ENCODE measurements at places on chromosomes 2 and 18. TPM values are rescaled to one million over a fixed set of nuclear protein-coding genes. Genes with fewer than 3 reads are reported as not detected.
A peak's percentile ranks its signal among the peaks of the same experiment; 100 is the strongest.

DNA sequence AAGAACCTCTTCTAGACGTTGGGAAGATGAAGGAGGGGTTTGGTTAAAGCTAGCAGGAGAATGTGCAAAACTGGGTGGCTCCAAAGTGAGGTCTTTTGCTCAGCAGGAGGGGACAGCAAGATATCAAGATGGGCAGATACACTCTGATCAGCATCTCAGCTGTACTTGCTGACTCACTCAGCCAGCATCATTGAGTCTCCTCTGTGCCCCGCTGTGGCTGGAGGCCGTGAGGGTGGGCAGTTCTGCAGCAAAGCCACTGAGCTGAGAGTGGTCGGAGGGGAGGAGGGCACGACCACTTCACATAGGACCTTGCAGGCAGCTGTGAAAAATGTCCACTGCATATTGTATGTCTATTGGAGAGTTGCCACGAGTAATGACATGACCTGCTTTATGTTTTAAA lies 152.0 kb downstream of the CAPN13 start:
- no peaks in the 10 kb centered on the region for H3K36me3 ChIP-seq
- no peak overlapping the region for H3K27ac ChIP-seq
- no peak overlapping the region for H3K4me3 ChIP-seq
- peaks cover 2% of the 10 kb centered on the region for H3K4me1 ChIP-seq
- H3K27me3 ChIP-seq = peaks cover 4% of the 10 kb centered on the region

GRCh38 chr2:16742026-16742425 lies 76.4 kb upstream of the CYRIA start:
- H3K27me3 ChIP-seq = peaks cover 14% of the 10 kb centered on the region
- H3K4me1 ChIP-seq = peaks cover 5% of the 10 kb centered on the region
- no peaks in the 10 kb centered on the region for H3K36me3 ChIP-seq
- H3K27ac ChIP-seq = no peak overlapping the region
- DNase-seq = no peak

DNA sequence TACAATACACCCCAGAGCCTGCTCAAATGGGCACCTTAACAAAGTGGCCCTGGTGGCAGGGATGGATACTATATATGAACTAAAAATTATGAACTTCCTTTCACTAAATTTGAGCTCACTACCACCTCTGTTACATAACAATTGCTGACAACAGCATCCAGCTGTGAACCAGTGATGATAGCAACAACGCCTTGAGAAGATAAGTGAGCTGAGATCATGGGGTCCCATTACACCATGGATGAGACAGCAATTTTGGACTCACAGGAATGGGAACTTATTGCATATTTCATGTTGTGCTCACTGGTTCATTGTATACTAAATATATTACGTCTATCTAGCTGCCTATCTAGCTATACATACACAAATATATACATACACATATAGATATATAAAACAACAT lies 16.9 kb upstream of the ALMS1 start:
- no peak overlapping the region for H3K4me3 ChIP-seq
- no peaks in the 10 kb centered on the region for H3K36me3 ChIP-seq
- no peak overlapping the region for H3K27ac ChIP-seq
- no peaks in the 10 kb centered on the region for H3K4me1 ChIP-seq

DNA sequence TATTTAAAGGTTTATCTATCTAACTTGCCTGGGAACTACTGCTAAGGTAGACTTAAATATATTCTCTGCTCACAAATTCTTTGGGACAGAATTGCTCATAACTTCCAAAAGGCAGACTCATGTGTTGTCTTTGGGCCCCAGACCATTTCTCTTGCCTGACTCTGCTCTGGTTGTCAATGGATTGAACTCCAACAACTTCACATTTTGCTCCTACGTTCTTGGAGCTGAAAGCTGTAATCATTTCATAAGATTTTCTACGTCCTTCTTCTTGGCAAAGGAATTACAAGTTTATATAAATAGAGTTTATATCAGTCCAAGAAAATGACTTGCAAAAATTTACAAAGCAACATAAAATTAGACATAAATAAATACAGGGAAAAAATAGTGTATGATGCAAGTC lies 32.9 kb upstream of the PPM1B start:
- peak; percentile 58 for DNase-seq
- no peaks in the 10 kb centered on the region for H3K36me3 ChIP-seq
- H3K4me3 ChIP-seq = no peak overlapping the region
- H3K4me1 ChIP-seq = peaks cover 3% of the 10 kb centered on the region

- H3K4me1 ChIP-seq = no peaks in the 10 kb centered on the region
- H3K27ac ChIP-seq = no peak overlapping the region
- DNase-seq = no peak
- H3K4me3 ChIP-seq = no peak overlapping the region
Measured at GRCh38 chr2:216927163-216927562, 67.3 kb upstream of the TNP1 start.

GRCh38 chr18:69996951-69997798 lies 49.5 kb upstream of the CD226 start:
- no peaks in the 10 kb centered on the region for H3K36me3 ChIP-seq
- H3K27me3 ChIP-seq = no peaks in the 10 kb centered on the region
- H3K4me1 ChIP-seq = no peaks in the 10 kb centered on the region
- H3K4me3 ChIP-seq = no peak overlapping the region
- no peak for DNase-seq
- H3K27ac ChIP-seq = no peak overlapping the region

- no peaks in the 10 kb centered on the region for H3K36me3 ChIP-seq
- no peak for DNase-seq
- no peak overlapping the region for H3K4me3 ChIP-seq
Measured at GRCh38 chr2:185802926-185803325, 64.3 kb downstream of the FSIP2 start.

GRCh38 chr2:136254681-136255080 lies 136.7 kb upstream of the CXCR4 start:
- no peak overlapping the region for H3K27ac ChIP-seq
- H3K4me1 ChIP-seq = peaks cover 5% of the 10 kb centered on the region
- no peaks in the 10 kb centered on the region for H3K36me3 ChIP-seq
- no peaks in the 10 kb centered on the region for H3K27me3 ChIP-seq

- no peak overlapping the region for H3K4me3 ChIP-seq
- DNase-seq = no peak
- H3K27ac ChIP-seq = no peak overlapping the region
- H3K36me3 ChIP-seq = peaks cover 5% of the 10 kb centered on the region
- no peaks in the 10 kb centered on the region for H3K4me1 ChIP-seq
Measured at GRCh38 chr18:76374330-76375281, 120.4 kb downstream of the ZNF516 start.

- peaks cover 6% of the 10 kb centered on the region for H3K4me1 ChIP-seq
- no peaks in the 10 kb centered on the region for H3K36me3 ChIP-seq
- no peak overlapping the region for H3K27ac ChIP-seq
- no peak overlapping the region for H3K4me3 ChIP-seq
- H3K27me3 ChIP-seq = no peaks in the 10 kb centered on the region
Measured at GRCh38 chr2:200350850-200351285, 44.4 kb downstream of the SPATS2L start.

- no peak overlapping the region for H3K4me3 ChIP-seq
- DNase-seq = no peak
- no peaks in the 10 kb centered on the region for H3K36me3 ChIP-seq
Measured at GRCh38 chr2:68367953-68368653, 3.0 kb downstream of the PLEK start.

GRCh38 chr18:3408107-3408506 lies 41.9 kb upstream of the TGIF1 start:
- H3K36me3 ChIP-seq = no peaks in the 10 kb centered on the region
- no peaks in the 10 kb centered on the region for H3K4me1 ChIP-seq
- no peak overlapping the region for H3K27ac ChIP-seq

DNA sequence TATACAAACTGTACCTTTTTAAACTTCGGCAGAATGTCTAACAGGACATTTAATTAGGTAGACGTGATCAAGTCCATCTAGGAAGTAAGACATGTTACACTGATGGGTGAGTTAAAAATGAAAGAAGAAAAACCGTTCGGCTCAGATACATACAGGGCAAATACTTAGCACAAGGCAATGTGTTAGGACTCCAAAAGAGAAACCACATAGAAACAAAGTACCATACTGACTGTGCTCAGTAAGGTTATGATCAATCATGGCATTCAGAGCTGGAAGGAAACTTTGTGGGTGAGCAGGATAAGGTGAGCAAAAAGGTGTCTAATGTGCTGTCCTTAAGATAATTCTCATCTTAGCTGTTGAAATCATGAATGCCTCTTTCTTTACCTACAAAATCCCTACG lies 211.9 kb downstream of the STK39 start:
- no peak overlapping the region for H3K27ac ChIP-seq
- DNase-seq = no peak
- H3K36me3 ChIP-seq = no peaks in the 10 kb centered on the region
- H3K27me3 ChIP-seq = no peaks in the 10 kb centered on the region

DNA sequence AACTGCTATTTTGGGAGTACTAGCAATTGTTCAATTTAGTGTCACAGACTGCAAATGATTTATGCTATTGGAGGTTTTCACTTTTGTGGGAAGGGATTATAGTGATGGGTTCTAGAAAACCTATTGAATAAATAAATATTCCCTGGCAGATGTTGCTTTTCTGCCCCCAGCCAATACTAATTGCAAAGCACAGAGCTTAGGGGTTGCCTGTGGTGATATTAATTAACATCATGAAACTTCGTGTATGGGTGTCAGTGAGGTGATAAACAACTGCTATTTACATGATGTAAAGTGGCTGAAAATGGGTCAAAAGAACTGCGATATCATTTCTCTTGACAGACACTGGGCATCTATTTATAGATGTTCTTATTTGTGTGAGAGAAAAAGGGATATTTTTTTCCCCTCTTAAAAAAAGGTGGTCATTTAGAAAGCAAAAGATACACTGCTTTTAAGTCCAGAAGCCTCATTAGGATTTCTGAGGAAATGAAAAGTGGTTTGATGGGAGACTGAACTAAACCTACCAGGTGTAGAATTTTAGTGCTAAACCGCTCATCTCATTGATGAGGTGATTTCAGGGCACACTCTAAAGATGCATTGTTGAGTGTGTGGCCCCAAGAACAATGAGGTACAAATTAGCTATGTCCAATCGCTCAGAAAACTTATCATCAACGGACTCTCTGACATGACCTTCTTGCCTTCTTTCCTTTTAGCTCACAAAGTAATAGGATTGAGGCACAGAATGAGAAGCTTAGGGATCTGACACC lies 116.7 kb upstream of the CHST9 start:
- H3K27ac ChIP-seq = no peak overlapping the region
- no peak for DNase-seq
- no peaks in the 10 kb centered on the region for H3K36me3 ChIP-seq
- H3K27me3 ChIP-seq = no peaks in the 10 kb centered on the region
- H3K4me1 ChIP-seq = no peaks in the 10 kb centered on the region

DNA sequence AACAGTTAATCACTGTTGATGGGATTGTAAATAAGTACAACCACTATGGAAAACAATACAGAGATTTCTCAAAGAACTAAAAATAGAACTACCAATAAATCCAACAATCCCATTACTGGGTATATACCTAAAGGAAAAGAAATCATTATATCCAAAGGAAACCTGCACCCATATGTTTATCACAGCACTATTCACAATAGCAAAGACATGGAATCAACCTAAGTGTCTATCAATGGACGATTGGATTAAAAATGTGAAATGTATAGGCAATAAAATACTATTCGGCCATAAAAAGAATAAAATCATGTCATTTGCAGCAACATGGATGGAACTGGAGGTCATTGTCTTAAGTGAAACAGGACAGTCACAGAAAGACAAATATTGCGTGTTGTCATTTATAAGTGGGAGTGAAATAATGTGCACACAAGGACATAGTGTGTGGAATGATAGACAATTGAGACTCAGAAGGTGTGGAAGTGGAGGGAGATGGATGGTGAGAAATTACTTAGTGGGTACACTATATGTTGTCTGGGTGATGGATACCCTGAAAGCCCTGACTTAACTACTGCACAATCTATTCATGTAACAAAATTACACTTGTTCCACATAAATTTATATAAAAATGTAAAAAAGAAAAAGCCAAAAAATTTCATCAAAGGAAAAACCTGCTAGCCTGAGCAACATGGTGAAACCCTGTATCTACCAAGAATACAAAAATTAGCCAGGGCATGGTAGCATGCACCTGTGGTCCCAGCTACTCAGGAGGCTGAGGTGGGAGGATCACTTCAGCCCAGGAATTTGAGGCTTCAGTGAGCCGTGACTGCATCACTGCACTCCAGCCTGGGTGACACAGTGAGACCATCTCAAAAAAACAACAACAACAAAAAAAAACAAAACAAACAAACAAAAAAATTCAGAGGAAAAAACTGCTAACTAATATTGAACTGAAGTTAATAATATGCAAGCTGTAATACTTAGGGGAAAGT lies 12.6 kb downstream of the APOB start:
- H3K36me3 ChIP-seq = no peaks in the 10 kb centered on the region
- no peaks in the 10 kb centered on the region for H3K27me3 ChIP-seq
- H3K27ac ChIP-seq = no peak overlapping the region
- no peak for DNase-seq
- no peak overlapping the region for H3K4me3 ChIP-seq
- H3K4me1 ChIP-seq = no peaks in the 10 kb centered on the region

GRCh38 chr2:14781142-14781541 lies 148.6 kb downstream of the LRATD1 start:
- no peaks in the 10 kb centered on the region for H3K27me3 ChIP-seq
- DNase-seq = no peak
- H3K4me3 ChIP-seq = no peak overlapping the region
- H3K4me1 ChIP-seq = no peaks in the 10 kb centered on the region

- no peaks in the 10 kb centered on the region for H3K36me3 ChIP-seq
- no peak overlapping the region for H3K4me3 ChIP-seq
- no peak overlapping the region for H3K27ac ChIP-seq
- DNase-seq = peak; percentile 36
- peaks cover 6% of the 10 kb centered on the region for H3K27me3 ChIP-seq
Measured at GRCh38 chr2:109379507-109379906, 234.3 kb downstream of the SEPTIN10 start.

GRCh38 chr18:62026586-62026985 lies 133.8 kb upstream of the RNF152 start:
- peak; percentile 83 for DNase-seq
- peaks cover 4% of the 10 kb centered on the region for H3K4me1 ChIP-seq
- no peak overlapping the region for H3K4me3 ChIP-seq
- no peaks in the 10 kb centered on the region for H3K36me3 ChIP-seq
- H3K27me3 ChIP-seq = no peaks in the 10 kb centered on the region
- no peak overlapping the region for H3K27ac ChIP-seq

GRCh38 chr2:202588647-202589581 lies 45.9 kb upstream of the FAM117B start:
- no peaks in the 10 kb centered on the region for H3K27me3 ChIP-seq
- H3K36me3 ChIP-seq = no peaks in the 10 kb centered on the region
- no peak overlapping the region for H3K27ac ChIP-seq
- H3K4me3 ChIP-seq = no peak overlapping the region
- DNase-seq = peak; percentile 91

- no peaks in the 10 kb centered on the region for H3K36me3 ChIP-seq
- no peak for DNase-seq
- H3K4me3 ChIP-seq = no peak overlapping the region
- H3K4me1 ChIP-seq = no peaks in the 10 kb centered on the region
Measured at GRCh38 chr2:100964222-100964621, 37.9 kb upstream of the RPL31 start.

DNA sequence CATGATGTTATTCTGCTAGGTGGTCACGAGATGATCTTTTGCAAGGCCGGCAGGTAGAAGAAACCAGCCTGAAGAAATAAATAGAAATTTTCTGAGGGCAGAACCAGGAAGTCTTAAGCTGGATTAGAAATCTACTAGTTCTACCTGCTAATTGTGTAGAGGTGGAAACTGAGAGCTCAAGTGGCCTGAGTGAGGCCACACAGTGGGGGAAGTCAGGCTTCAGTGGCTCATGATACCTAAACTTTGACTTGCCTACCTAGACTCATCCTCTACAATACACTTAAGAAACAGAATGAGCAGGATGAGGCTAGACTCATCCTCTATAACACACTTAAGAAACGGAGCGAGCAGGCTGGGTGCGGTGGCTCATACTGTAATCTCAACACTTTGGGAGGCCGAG lies 134.9 kb upstream of the NDUFV2 start:
- H3K27ac ChIP-seq = no peak overlapping the region
- no peak overlapping the region for H3K4me3 ChIP-seq
- DNase-seq = no peak
- H3K36me3 ChIP-seq = no peaks in the 10 kb centered on the region
- no peaks in the 10 kb centered on the region for H3K4me1 ChIP-seq

The LCLAT1 gene
- total RNA-seq = 28.4 TPM

The FAM237A gene
- total RNA-seq = not detected

The STEAP3 gene
- total RNA-seq = 7.9 TPM
